ENCODE measurements at places on chromosomes 7 and 10. TPM values are rescaled to one million over a fixed set of nuclear protein-coding genes. Genes with fewer than 3 reads are reported as not detected.
A peak's percentile ranks its signal among the peaks of the same experiment; 100 is the strongest.

- DNase-seq: no peak
Observed at GRCh38 chr7:124724507-124725192, 40.9 kb downstream of the GPR37 start.

DNA sequence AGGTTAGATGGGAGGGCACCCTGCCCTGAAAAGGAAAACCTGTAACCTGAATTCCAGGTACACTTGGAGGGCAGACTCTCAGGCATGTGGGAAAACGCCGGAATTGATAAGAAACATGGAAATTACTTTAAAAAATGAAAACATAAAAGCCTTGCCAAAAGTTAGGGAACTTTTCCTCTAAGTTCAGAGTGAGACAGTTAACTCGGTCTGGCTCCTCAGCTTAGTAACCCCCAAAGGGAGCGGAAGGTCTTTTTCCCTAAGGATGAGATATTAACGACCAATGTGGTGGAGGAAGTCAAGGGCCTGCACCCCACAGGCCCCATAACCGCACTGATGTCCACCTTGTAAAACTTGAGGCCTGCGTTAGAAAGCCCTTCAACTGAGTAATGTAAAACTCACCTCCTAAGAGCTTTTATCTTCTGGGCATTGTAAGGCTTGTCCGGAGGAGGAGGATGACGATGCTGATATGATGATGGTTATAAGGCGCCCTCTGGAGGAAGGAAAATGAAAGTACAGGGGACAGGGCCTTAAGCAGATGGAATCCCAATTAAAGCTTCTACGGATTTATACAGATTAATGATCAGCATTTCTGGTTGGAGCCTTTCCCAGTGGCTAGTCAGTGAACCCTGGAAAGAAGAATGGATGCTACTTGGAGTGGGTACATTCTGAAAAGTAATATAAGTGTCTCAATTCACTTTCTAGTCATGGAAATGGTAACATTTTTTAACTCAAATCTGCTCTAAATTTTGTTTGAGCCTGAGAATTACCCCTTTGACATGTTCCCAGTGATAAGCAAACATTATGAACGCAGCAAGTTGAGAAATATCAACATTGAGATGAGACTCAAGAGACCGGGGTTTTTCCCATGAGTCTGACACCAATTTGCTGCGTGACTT lies 694 bp downstream of the COL1A2 start:
- DNase-seq: peak; percentile 23

GRCh38 chr10:667096-667495 lies 22.4 kb downstream of the DIP2C start:
- no peak for DNase-seq

GRCh38 chr7:1845536-1846311 lies 175.6 kb downstream of the ELFN1 start:
- no peak for DNase-seq

FZD1 gene
- total RNA-seq: 0.08 TPM

PGAM2 gene
- total RNA-seq: not detected

DNA sequence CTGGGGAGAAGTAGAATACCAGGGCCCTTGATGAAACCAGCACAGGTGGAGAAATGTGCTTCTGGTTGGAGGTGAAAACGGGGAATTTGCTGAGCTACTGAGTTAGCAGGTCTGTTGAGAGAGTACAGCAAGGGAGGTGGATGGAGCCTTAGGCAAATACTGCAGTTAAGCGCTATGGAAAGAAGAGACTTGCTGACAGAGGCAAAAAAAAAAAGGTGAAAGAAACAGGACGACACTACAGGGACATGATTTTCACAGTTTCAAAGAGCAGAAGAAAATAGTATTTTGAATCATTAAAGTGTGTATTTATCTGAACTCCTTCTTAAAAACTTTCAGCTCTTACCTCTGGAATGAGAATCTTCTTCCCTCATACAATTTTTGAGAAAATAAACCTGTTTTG lies 159.5 kb downstream of the DNAH11 start:
- DNase-seq: no peak

DNA sequence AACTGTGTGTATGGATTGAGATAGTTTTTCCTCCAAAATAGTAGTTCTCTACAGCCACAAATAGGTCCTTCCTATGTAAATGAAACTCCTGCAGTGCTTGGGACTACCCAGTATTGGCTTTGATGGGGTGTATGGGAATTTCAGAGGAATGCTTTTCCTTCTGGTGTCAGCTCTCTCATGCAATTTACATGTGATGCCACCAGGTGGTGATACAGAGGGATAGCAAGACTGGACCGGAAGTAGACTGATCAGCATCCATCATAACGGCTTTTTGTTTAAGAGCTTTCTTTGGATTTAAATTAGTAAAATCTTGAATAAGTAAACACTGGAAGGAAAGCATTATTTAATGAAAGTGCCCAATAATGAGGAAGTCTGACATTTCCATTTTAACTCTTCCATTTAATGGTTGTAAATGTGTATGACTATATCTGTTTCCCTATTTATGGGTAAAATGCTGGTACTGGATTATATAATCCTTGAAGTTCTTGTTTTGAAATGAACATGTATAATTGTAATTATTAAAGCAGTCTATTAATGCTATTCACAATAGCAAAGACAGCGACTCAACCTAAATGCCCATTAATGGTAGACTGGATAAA lies 22.7 kb downstream of the DYNC1I1 start:
- DNase-seq: no peak

DNAH11 gene
- total RNA-seq: 2.2 TPM

DNA sequence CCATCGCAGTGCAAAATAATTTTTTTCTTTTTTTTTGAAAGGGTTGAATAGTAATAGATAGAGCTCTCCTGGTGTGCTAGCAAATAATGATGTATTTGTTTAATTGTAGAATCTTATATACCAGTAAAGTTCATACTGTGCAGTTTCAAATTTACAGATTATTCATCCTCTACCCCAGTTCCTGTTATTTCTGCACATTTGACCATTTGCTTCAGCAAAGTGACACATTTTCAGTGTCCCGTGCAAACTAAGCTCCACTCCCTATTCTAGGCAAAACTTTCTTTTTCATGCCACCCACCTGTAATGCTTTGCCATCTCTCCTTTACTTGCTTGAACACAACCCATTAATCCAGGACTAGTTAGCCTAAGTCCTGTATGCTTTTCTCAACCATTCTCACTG lies 43.0 kb downstream of the SHOC2 start:
- DNase-seq: no peak

DNA sequence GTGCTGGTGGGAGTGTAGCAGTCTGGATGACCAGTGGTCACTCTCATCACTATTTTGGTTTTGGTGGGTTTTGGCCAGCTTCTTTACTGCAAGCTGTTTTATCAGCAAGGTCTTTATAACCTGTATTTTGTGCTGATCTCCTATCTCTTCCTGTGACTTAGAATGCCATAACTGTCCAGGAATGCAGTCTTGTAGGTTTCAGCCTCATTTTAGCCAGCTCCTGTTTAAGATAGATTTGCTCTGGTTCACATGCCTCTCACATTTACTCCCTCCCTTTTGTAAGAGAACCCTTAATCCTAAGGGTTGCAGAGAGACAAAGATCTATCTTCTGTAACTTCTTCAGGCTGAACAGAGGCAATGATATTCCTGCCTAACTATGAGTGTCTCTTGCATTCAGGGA lies 51.2 kb upstream of the INHBA start:
- no peak for DNase-seq

DNA sequence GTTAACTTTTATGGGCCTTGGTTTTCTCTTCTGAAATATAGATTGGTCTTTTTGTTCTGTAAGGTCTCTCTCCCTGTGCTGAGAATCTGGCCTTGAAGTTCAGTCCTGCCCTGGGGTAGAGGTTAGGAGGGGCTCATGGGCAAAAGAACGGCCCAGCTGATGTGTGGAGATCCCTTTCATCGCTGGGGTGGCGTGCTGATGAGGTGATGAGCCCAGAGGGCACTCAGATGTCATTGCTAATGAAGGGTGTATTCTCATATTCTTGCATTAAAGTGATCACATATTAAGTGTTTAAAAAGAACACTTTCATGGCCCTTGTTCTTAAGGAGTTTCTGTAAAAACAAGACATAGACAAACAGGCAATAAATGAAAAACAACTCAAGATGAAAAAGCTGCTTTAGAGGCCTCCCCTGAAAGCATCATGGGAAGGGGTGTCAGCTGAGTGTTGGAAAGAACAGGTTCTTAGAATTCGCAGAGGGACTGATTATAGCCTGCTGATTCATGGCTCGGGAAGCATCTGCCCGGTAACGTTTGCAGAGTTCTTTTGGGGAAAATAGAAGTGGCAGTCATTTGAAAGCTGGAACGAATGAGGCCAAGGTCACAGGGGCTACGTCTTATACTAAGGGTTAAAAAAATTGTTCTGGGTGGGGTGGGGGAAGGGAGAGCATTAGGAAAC lies 72.5 kb upstream of the GPR158 start:
- no peak for DNase-seq

- no peak for DNase-seq
Observed at GRCh38 chr7:37047260-37047659, 323.0 kb upstream of the AOAH start.

DNA sequence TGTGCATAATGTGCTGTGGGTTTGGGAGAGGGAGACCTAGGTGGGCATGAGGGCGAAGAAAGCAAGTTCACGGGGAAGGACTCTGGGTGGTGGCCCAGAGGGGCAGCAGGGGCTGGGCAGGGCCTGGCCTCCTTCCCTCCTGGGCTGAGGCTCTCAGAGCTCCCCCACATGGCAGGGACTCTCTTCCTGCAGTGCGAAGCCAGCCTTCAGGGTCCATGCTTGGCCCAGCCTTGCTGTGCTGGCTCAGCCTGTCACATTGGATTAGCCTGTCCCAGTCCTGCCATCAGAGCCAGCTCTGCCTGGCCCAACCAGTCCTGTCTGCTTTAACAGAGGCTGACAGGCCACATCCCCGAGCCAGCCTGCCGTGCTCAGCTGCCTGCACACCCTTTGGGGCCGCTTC lies 20.4 kb upstream of the ZNF488 start:
- DNase-seq: no peak
